ENCODE measurements at places on chromosomes 1 and 21.

DNA sequence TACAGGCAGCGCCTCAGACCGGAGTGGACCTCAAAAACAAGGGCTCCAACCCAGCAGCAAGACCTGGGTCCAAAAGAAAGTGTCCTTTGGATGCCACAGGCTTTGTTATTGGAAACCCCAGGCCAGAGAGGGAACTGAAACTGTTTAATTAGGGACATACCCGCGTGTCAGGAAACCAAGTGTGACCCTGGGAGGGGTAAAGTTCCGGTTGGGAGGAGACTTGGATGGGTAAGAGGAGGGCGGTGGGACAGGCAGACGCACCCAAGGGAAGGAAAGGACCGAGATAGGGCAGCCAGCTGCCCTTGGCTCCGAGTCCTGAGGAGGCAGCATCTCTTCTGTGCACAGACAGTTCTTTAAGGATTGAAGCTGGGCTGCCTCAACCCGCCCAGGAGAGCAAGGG is 71.4 kb downstream of the CDC7 start:
- DNase-seq = no peak

DNA sequence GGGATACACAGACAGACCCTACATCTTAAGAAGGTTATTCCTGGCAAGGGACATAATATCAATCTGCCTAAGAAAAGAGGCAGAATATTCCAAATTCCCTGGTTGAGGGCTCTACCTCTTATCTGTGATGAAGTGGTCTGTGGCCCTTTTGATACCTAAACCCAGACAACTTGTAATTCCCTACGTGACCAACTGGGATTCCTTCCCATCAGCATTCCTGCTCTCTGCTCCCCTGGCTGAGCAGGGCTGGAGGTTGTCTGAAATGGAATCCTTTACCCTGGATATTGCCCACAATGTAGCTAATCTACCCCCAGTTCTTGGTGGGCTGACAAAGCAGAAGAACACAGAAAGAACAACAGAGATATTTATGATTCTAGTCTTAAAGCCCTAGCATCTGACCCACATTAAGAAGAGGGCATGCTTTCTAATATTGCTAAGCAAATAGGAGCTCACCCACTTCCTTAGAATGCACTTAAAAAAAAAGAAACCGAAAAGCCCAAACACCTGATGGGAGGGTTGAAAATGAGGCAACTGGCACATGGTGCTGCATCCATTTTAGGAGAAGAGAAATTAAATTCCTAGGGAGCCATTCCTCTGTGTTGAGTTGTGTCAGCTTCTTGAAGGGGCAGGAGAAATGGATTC is 36.8 kb downstream of the GADD45A start:
- DNase-seq = no peak

DNA sequence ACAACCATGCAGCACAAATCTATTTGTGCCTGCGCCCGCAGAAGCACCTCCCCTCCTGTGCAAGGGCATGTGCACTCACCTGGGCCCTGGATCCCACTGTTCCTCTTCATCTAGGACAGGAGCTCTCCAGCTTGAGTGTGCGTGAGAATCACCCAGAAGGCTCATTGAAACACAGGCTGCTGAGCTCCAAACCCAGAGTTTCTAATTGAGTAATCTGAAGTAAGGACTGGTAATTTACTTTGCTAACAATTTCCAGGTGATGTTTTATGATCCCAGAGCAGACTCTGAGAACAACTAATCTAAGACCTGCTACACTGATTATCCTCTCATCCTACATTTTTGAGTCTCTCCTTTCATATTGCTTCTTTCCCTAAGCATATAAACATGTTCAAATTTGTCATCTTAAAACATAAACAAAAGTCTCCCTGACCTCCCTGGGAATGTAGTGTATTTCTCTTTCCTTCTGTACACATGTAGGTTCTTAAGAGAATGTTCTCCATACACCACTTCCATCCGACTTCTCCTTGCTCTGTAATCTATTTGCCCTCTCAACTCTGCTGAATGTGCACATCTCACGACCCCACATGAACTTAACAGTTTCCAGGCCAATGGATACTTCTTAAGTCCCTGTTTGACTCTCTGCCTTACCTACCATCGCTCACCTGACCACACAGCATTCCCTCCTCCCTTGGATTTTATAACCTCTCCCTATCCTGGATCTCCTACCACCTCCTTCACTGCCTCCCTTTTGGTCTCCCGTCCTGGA is 522.5 kb downstream of the SMYD3 start:
- no peak for DNase-seq

DNA sequence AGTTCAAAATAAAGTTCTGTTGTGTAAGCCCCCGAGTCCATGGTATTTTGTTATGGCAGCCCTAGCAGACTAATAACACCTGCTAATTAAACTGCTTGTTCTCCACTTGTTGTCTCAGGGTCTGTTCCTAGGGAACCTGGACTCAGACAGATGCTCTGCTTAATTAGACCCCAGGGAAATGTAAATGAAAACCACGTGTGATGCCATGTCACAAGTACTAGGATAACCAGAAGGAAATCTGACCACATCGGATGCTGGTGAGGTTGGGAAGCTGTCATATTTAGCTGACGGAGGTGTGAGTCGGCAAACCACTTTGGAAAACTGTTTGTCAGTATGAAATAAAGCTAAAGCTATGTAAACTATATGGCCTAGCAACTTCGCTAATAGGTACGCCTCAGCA is 19.6 kb downstream of the EDN2 start:
- DNase-seq = no peak

DNA sequence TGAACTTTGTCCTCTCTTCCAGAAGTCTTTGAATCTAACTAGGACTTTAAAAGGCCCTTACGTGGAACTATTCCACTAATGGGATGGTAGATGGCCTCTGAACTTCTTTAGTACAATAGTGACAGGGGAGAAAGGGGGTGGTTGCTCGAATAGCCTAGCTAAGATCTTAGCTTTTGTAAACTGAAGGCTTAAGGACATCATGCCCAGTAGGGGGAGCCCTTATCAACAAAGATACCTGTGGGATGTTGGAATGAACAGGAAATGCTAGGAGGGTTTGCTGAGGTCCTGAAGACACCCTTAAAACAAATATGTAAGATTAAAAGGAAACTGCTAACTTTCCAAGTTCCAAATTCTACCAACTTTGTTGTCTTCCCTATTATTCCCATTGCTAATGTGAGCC is 33.2 kb downstream of the NHLH2 start:
- DNase-seq = no peak

GRCh38 chr1:211842518-211842917 is 12.0 kb upstream of the LPGAT1 start:
- no peak for DNase-seq

Data from H1 (cell line).